ENCODE measurements at places on chromosomes 6 and 20.

GRCh38 chr6:148818939-148819575 is 72.2 kb downstream of the UST start:
- no peak for DNase-seq

DNA sequence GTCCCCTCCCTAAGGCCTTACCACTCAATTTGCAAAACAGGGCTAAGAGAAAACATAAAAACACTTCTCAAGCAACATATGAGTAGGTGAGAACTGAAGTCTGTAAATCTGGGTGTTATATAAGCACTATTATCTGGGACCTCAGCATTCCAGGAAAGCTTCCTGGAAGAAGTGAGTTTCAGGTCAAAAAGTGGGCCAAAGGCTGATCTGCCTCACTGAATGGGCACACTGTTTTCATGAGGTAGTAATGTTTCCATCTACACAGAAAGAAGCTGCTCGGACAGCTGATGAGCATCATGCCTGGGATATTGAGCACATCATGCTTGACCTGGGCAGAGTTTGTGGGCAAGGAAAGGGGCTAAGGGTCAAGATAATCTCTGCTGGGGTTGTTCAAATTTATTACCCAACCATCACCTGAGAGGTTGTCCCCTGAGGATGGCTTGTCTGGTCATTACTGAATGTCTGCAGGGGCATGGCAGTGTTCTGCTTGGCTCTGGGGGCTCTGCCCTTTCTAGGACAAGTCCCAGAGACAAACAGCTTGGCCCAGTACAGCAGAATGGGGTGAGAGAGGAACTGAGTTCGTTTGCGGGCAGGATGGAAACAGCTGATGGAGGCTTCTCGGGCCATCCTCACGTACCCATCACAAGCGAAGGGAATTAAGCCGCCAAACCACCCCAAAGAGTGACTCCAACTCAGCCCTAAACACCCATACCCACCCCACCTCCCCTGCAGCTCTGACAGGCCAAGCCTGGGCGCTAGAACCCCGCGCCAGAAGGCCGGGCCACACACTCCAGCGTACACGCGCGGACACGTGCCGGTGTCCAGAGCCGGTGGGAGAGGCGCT is 1.2 kb upstream of the SYNJ2 start:
- no peak for DNase-seq

DNA sequence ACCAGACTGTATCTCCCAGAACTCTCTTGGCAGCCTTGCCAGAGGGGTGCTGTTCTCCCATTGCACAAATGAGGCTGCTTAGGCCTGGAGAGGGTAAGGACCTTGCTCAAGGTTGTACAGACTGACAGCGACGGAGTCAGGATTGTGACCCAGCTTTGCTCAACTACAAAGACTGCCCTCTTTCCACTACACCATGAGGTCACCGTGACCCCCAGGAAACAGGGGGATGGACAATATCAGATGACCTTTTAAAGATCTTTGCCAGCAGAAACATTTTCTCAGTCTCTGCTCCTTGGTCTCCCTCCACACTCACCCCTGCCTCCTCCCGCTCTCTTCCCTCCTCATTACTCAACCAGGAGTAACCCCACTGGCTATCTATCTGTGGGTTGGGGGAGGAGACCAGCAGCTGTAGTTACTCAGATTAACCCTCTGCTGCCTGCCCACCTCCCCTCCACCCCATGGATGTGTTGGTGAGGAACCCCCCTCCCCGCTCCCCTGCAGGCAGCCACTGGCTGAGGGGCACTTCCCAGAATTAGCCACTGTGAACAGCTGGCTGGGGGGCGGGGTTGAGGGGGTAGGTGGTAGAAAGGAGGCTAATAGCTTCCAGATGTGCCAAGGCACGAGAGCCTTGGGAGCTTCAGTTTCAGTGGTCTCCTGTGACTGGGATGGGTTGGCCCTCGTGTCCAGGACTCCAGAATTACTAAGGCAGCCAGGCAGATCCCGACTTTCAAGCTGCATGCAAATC is 26.9 kb upstream of the MRPS18A start:
- no peak for DNase-seq

DNA sequence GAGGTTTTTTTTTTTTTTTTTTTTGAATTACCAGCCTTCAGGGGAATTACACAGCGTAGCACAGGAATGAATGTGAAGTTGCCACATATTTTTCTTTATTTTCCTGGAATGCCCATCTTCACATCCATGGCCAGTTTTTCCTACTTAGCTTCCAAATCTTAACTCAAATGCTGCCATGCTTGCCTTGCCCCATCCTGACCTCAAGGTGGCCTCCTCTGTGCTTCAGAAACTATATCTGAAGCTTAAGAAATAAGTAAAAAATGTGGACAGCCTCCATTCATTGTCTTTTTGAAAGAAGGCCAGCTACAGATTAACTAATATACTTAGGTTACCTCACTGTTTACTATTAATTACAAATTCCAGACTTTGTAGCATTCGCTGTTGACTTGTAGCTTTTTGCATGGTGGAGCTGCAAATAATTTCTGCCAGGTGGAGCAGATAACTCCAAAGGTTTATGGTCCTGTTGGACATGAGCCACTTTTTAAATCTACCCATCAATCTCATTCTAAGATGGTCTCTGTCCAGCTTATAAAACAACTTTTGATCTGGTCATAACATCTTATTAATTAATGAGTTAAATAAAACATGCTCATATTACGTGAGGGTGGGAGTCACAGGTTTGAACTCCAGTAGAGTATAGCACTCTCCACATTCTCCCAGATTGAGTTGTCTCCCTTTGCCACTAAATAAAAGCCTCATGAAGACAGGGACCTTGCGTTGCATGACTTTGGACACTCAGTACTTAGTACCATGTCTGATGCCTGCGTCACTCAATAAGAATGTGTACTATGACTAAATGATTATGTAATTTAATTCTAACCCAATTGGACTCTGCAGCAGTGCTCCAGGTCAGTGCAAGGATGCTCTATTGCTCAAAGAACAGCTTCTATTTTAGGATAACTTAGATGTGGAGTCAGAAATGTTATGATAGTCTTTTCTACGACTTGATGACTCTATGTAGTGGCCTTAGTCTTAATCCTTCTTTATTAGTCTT is 678.6 kb upstream of the CITED2 start:
- DNase-seq, result no peak
